ENCODE measurements at places on chromosomes 2 and 18. TPM values are rescaled to one million over a fixed set of nuclear protein-coding genes. Genes with fewer than 3 reads are reported as not detected.

The FOXI3 gene
- total RNA-seq = not detected

GRCh38 chr2:176561706-176562105, 292.5 kb downstream of the MTX2 start:
- no peak for DNase-seq

GRCh38 chr2:137942037-137942832, 22.0 kb upstream of the HNMT start:
- DNase-seq = no peak

- no peak for DNase-seq
Measured at GRCh38 chr18:29871246-29871645, 1171.3 kb downstream of the DSC3 start.

The ANKRD44 gene
- total RNA-seq = 7.0 TPM

GRCh38 chr18:66621816-66622576, 18.1 kb upstream of the CDH19 start:
- no peak for DNase-seq

The MDH1B gene
- 0.37 TPM for total RNA-seq

DNA sequence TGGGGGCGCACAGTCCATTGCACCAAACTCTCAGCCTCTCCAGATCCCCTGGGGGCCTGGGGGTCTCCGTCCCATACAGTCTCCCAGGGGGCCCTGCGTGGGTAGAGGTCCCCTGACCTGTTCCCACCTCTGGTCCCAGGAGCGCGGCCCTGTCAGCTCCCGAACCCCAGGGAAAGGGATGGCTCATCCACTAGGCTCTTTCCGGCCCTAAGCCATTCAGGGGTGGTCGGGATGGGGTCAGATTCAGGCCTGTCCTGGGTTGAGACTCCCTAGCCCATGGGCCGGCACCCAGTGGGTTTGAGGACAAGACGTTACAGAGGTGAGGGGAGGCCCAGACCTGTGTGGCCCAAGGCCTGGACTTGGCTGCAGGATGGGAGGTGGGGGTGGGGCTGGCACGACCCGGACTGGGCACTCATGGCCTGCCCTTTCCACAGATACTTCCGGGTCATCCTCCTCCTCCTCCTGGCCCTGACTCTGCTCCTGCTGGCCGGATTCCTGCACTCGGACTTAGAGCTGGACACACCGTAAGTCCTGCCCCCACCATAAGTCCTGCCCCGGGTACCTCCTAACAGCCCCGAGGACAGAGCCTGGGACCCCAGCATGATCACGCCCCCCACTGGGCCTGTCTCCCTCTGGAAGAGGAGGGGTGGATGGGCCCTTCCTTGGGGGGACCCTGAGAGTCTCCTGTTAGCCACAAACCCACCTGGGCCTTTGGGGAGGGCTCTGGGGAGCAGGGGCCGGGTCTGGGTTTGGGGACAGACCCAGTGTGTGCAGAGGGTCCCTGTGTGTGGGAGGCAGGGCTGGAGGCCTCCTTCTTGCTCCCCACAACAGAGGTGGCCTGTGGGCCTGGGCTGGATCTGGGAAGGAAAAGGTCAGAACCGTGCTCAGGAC, 10.1 kb upstream of the NEU4 start:
- peak; percentile 19 for DNase-seq

DNA sequence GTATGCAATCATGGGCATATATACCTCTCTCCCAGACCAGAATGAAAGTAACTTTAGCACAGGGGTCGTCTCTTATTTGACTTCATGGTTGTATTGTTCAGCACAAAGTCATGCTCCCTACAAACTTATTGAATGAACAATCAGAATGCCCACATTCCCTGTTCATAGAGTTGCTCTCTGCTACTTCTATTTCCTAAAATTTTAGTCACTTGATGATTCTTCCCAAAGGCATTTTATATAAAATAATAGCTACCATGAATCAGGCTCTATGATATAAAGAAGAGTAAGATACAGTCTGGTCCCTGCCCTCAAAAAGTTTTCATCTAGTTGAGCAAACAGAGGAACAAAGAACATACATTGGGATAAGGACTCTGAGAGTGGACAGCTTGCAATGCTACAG, 162.2 kb downstream of the SLC39A10 start:
- DNase-seq = no peak

The GPC1 gene
- total RNA-seq = 19.0 TPM

The SERPINB10 gene
- total RNA-seq = not detected

- no peak for DNase-seq
Measured at GRCh38 chr2:17588031-17588430, 47.5 kb downstream of the VSNL1 start.

The GPAT2 gene
- 6.6 TPM for total RNA-seq

GRCh38 chr2:160062292-160063005, at the start of gene PLA2R1:
Gene PLA2R1, minus strand, starts transcription at chr2:160062615. Its CDS starts 212 bp downstream, at chr2:160062403.
- peak; percentile 79 for DNase-seq

The ACOXL gene
- 0.82 TPM for total RNA-seq

The CTAGE1 gene
- not detected for total RNA-seq

GRCh38 chr18:1094409-1094808, 189.7 kb downstream of the ADCYAP1 start:
- DNase-seq = no peak

The GALR1 gene
- 0.02 TPM for total RNA-seq

DNA sequence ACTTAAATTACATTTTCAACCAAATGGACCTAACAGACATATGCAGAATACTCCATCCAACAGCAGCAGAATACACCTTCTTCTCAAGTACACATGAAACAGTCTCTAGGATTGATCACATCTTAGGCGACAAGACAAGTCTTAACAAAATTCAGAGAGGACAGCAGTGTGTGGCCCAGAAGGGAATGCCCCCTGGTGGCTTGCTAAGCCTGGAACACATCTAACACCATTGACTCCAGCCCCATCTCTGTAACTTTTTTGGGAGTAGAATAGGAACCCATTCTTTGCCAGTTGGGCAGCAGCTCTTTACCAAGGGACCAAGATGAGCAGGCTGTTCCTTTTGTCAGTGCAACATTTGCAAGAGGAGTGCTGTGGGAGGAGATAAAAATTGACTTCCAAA, 249.9 kb downstream of the PLCL1 start:
- peak; percentile 20 for DNase-seq

All from colonic mucosa (tissue), 4 donors.